ENCODE measurements at places on chromosomes 3 and 15.

- no peak for DNase-seq
Measured at GRCh38 chr3:129503471-129504291, 24.8 kb upstream of the RHO start.

GRCh38 chr3:171770689-171771620 lies 39.3 kb downstream of the PLD1 start:
- DNase-seq = peak; percentile 68

GRCh38 chr15:94312946-94313345 lies 81.6 kb downstream of the MCTP2 start:
- peak; percentile 36 for DNase-seq

- DNase-seq = peak; percentile 38
Measured at GRCh38 chr3:135982922-135983581, 17.5 kb downstream of the PPP2R3A start.

DNA sequence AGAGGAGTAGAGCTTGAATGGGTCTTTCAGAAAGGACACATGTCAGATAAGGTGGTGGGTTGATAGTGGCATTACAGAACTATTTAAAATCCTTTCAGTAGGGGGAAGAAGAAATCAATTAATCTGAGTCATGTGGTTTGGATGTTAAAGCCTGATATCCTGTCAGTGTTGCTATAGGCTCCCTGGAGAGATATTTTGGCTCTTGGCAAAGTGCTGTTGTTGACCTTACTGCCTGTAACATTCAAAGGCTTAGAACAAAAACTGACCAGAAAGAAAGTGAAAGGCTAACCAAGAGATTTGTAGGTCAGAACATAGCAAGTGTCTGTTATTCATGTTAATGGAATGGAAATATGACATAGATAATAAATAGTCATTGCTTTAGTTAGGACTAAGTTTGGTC lies 552.9 kb downstream of the DIPK2A start:
- DNase-seq = no peak

DNA sequence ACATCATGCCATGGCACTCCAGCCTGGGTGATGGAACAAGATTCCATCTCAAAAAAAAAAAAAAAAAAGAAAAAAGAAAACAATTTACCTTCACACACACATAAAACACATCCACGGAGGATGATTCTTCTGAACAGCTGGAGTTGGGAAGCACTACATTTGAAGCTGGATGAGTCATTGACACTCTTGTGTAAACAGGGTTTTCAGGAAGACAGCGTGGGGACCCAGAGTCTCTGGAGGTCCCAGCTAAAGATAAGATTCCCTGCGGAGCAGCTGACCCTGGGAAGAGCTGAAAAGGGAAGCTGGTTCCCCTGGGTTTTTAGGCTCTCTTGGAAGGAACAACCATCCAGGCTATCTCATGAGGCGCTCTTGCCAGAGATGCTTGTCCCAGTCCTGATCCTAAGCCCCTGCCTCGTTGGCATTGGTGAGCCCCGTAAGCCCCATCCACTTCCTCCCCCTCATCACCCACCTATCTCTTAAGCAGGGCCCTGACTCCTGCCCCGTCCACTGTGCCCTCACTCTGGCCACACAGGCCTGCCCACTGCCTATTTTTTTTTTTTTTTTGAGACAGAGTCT lies 32.0 kb upstream of the FURIN start:
- DNase-seq = peak; percentile 48

DNA sequence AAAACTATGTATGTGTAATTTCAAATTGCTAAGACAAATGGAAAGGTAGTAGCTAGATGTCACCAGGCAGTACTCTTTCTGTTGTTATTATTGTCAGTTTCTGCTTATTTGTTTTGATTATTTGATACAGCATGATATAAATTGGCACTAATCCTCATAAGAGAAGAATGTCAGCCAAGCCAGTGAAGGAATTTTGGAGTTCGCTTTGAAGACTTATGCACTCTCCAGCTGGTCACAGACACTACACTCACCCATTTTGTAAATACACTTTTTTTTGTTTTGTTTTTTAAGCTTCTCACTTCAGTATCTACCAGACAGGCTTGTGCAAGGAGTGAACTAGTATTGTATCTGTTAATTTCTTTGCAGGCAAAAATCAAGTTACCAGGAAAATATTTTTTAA lies 180.2 kb upstream of the TTC14 start:
- DNase-seq = peak; percentile 7

DNA sequence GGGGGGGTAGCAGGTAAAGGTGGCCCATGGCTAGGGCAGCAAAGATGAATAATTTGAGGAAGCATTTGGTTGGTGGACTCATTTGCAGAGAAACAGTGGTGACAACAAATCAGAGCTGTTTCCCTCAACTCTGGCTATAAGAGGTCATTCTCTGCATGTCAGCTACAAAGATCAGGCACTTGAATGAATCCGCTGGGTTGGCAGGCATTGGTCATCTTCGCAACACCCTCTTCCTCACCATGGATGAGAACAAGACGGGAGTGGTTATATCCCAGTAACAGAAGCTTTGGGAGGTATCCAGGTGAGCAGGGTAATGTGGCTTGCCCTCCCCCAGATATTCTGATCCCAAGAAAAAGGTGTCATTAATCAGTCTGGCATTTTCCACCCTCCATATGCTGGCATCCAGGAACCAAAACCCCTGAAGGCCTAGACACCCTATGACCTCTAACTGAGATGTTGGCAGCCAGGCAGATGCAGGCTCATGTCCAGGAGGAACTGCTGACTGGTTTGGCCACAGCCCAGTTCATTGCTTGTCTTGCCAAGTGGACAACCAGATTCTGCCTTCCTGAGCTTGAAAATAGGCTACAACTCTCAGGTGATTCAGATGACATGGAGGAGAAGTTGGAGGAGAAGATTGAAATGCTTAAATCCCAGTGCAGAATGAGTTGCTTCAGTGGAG lies 108.9 kb upstream of the TRIM42 start:
- DNase-seq = no peak

DNA sequence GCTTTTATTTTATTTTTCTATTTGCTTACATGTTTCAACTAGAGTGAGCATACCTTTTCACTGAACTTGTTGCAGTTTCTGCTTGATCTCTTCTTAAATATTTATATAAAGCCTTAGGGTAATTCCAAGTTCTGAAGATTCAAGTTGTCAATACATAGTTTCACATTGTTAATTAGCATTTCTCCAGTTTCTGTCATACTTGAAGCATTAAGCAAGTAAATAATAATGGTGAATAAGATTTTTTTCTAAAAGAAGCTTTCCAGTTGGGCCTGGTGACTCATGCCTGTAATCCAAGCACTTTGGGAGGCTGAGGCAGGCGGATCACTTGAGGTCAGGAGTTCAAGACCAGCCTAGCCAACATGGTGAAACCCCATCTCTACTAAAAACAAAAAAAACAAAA lies 53.9 kb downstream of the CALML4 start:
- peak; percentile 25 for DNase-seq

GRCh38 chr15:97162805-97163495 lies 797.6 kb upstream of the ARRDC4 start:
- no peak for DNase-seq

DNA sequence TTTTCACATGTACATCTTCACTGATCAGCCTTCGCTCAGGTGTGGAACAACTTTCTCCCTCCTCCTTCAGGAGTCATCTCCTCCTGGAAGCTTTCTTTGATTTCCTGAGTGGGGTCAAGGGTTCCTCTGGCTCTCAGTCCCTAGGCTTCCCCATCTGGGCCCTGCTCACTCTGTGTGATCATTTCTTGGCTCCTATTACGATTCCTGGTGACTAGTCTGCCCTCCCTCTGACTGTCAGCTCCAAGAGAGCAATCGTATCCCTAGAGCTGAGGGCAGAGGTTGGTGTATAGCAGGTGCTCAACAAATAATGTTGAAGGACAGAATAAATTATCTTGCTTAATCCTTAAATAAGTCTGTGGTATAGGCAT lies 15.3 kb upstream of the PRKCD start:
- no peak for DNase-seq

DNA sequence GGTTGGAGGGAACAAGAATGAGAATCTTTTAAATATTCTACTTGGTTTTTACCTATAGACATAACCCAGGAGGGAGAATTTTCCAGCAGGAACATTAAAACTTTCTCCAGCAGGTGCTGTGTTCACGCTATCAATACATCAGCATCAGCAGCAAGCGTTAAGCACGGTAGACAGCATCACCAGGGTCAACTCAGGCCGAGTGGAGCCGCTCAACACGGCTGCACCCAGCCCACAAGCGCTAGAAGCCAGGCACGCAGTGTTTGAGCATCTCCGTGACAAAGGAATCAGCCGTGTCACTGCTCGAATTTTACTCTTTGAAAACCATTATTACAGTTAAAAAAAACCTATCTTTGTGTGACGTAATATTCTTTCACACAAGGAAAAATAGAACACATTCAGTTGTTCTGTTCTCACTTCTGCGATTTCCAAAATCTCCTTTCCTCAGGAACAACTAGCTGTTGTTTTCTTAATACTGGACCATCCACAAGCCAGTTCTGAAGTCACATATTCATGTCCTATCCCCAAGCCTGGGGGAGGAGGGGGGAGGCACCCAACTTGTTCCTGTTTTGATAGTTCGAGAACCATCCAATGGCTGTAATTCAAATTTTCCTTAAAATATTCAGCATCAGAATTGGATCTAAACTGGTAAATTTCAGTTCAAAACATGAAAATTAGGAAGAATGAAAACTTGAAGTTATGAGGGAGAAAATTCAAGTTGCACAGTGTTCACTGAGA lies 77.9 kb downstream of the ADAMTS17 start:
- DNase-seq = no peak

- DNase-seq = no peak
Measured at GRCh38 chr15:61198722-61199121, 30.4 kb downstream of the RORA start.

DNA sequence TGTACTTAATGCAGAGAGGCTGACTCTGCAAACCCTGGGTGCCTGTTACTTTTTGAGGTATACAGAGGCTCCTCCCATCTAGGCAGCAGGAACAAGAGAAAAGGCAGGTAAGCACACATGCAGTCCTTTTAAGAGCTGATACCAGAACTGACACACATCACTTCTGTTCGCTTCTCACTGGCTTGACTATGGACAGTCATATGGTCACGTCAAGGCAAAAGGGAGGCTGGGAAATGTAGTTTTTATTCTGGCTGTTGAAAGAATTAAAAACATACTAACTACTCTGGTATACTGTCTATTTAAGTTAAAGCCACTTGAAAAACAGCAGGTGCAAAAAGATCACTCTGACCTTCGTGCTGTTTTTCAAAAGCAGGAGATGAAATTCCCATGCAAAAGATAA lies 218.3 kb downstream of the CTNNB1 start:
- no peak for DNase-seq

DNA sequence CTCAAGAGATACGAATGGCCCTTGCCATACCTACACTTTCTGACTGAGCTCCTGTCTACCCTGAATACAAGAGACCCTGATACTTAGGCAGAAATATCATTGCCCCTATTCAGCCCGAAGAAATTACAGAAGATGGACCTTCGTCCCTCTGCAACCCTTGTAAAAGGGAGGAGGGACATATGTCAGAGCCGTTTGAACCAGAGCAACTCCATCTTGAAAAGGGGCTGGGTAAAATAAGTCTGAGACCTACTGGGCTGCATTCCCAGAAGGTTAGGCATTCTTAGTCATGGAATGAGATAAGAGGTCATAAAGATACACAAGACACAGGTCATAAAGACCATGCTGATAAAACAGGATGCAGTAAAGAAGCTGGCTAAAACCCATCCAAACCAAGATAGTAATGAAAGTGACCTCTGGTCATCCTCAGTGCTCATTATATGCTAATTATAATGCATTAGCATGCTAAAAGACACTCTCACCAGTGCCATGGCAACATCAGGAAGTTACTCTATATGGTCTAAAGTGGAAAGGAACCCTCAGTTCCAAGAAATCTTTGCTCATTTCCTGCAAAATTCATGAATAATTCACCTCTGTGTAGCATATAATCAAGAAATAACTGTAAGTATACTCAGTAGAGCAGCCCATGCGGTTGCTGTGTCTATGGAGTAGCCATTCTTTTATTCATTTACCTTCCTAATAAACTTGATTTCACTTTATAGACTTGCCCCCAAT lies 49.7 kb upstream of the GPD1L start:
- no peak for DNase-seq

- DNase-seq = no peak
Measured at GRCh38 chr3:49718858-49719213, 648 bp downstream of the AMIGO3 start.

DNA sequence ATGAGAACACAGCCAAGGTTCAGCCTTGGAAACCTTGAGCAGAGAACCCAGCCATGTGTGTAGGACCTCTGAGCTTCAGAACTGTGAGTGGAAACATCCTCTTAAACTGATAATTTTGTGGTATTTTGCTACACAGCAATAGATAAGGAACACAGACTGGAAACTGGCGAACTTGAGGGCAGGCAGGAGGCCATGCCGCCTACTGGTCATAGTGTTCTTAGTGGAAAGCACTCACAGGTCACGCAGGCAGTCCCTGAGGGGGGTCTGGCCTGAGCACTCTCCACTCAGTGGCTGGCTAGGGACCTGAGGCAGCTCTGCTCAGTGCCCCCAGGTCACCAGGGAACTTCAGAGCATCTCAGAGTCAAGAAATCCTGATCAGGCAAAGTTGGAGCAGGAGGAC lies 9.7 kb upstream of the XIRP1 start:
- DNase-seq = no peak

DNA sequence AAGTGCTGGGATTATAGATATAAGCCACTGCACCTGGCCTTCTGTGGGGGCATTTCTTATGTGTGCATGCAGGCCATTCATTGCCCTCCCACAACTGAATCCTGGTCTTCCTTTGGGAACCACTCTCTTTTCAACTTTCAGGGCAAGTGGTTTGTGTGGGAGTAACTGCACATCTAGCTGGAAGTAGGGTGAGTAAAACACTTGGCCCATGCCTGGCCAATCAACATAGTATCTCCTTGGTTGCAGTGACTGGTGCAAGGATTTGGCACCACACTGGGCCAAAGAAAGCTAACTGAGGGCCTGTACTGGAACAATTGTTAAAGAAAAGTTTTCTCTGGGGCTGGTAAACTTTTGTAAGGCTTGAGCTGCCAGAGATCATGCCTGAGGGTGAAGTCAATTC lies 189.2 kb upstream of the FEZF2 start:
- DNase-seq = peak; percentile 35

DNA sequence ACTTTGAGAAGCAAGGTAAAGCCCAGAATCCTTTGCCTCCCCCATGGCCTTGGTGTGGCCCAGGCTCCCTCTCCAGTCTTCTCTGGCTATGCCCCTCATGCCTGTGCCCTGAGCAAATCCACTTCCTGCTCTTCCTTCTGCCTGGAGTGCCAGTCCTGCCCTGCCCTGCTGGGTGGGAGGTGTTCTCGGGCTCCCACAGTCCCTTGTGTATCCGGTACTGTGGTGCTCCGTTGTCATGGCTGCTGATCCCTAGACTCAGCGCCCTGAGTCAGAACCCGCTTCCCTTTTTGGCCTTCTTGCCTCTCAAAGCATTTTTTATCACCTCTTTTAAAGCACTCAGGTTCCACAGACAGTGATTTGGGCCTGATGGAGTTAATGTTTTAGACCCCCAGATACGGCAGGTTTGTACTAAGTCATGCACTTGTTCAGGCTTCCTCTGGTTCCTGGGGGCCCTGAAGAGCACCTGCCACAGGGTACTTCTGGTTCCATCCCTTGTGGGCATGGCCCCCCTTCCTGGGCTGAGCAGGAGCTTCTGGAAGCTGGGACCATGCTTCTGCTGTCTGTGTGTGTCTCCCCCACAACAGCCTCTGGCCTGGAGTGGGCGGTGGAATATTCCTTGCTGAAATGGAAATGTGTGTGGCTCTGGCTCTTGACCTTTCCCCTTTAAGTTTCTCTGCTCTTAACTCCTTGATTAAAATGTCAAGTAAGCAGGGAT lies 29.6 kb upstream of the ADAMTS7 start:
- DNase-seq = peak; percentile 11
